Fibroblast of pulmonary artery (primary cell): ENCODE measurements at places on chromosomes 3 and 15.
A peak's percentile ranks its signal among the peaks of the same experiment; 100 is the strongest.

GRCh38 chr3:78351334-78351733, 1311.4 kb downstream of the ROBO2 start:
- peak; percentile 2 for DNase-seq

GRCh38 chr3:36647423-36647853, 116.9 kb downstream of the DCLK3 start:
- peak; percentile 18 for DNase-seq

DNA sequence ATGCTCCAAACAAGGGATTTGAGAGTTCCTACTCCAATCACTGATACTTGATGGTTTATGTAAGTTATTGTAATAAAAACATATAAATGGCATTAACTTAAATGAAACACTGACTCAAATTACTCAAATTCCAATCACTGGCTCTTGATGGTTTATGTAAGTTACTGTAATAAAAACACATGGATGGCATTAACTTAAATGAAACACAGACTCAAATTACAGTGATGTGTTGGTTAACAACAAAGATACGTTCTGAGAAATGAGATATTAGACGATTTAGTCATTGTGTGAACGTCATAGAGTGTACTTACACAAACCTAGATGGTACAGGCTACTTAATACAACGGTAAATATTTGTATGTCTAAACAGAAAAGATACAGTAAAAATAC, 6.6 kb downstream of the MOBP start:
- DNase-seq: no peak

- DNase-seq: no peak
Observed at GRCh38 chr3:61793056-61793455, 231.7 kb downstream of the PTPRG start.

DNA sequence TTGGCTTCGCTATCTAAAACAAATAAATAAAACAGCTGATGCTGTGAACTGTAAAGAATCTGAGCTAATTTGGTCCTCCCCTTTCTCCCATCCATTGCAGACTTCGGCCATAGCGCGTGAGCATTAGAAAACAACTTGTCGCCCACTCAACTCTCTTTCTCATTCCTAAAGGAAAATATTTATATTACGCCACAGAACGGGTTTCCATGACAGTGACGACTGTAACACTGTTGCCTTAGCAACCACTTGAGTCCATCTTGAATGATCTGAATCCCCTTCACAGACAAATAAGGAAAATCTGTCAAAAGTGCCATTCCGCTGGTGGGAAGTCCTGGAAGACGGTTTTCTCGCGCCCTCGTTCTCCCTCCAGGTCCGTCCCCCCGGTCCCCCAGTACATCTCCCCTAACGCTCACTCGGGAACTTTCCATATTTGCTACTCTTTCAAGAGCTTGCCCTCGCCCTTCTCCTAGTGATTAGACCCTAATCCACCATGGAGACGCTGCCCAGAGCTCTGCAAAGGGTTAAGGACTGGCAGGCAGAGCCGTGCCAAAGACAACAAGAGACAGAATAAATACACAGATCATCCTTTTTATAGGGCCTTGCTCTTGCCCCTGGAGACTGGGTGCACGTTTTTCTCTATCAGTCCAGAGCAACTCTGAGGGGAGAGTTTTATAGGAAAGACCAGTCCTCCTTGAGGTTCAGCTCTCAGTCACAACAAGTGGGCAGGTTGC, 50.5 kb downstream of the CRYGS start:
- DNase-seq: no peak

- no peak for DNase-seq
Observed at GRCh38 chr3:139226731-139227130, 117.1 kb upstream of the MRPS22 start.
